ENCODE measurements at places on chromosomes 5 and 9. TPM values are rescaled to one million over a fixed set of nuclear protein-coding genes. Genes with fewer than 3 reads are reported as not detected.

- H3K36me3 ChIP-seq = peaks cover 4% of the 10 kb centered on the region
- peaks cover 2% of the 10 kb centered on the region for H3K27me3 ChIP-seq
- no peak overlapping the region for H3K4me3 ChIP-seq
Observed at GRCh38 chr5:111942661-111943401, 185.8 kb upstream of the NREP start.

DNA sequence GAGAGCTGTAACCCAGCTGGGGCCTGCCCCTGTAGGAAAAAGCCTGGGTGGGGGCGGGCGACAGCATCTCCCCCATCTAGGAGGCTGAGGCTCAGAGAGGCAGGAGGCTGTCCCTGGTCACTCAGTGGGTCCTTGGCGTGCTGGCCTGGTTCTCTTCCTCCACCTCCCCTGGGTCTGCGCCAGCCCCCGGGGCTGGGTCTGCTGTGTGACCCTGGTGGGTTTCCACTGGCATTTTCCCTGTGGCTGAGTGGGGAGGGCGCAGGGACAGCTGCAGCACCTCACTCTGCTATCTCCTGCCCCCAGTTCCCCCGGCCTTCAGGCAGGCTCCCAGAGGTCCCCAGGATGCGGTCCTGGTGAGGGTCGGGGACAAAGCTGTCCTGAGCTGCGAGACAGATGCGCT, 59.5 kb upstream of the ASS1 start:
- H3K27ac ChIP-seq = no peak overlapping the region
- peaks cover 32% of the 10 kb centered on the region for H3K27me3 ChIP-seq
- no peak overlapping the region for H3K4me3 ChIP-seq
- no peaks in the 10 kb centered on the region for H3K4me1 ChIP-seq
- H3K36me3 ChIP-seq = no peaks in the 10 kb centered on the region
- DNase-seq = no peak

GRCh38 chr9:97980918-97981845, 2.0 kb upstream of the ANP32B start:
- DNase-seq = no peak
- no peak overlapping the region for H3K4me3 ChIP-seq
- H3K27ac ChIP-seq = no peak overlapping the region
- H3K36me3 ChIP-seq = peaks cover 3% of the 10 kb centered on the region
- peaks cover 24% of the 10 kb centered on the region for H3K4me1 ChIP-seq
- H3K27me3 ChIP-seq = peaks cover 1% of the 10 kb centered on the region

- no peak for DNase-seq
- no peak overlapping the region for H3K4me3 ChIP-seq
- no peaks in the 10 kb centered on the region for H3K27me3 ChIP-seq
- H3K36me3 ChIP-seq = peaks cover 5% of the 10 kb centered on the region
Observed at GRCh38 chr5:2960294-2960693, 208.8 kb upstream of the IRX2 start.

DNA sequence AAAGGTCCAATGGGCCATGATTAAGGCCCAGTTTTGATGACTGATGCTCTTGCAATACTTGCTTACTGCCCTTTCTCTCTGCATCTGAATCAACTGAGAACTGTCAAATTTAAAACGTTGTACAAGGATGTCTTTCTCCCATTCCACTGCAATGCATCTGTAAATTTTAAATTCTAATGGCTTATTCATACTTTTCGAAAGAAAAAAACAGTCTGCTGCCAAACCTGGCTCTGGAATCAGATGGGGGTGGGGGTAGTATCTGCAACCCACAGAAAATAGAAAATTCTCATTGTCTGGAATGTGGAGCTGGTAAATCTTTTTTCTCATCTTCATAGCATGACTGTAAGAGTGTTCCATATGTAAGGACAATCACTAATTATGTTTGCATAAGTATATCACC, 371.8 kb upstream of the RFX3 start:
- DNase-seq = no peak
- H3K27ac ChIP-seq = no peak overlapping the region
- H3K27me3 ChIP-seq = no peaks in the 10 kb centered on the region

Gene ZNF883
- 4.9 TPM for total RNA-seq

GRCh38 chr5:91091471-91092234, 291.5 kb downstream of the ARRDC3 start:
- no peak overlapping the region for H3K4me3 ChIP-seq
- no peak overlapping the region for H3K27ac ChIP-seq
- no peaks in the 10 kb centered on the region for H3K36me3 ChIP-seq
- H3K27me3 ChIP-seq = no peaks in the 10 kb centered on the region
- peaks cover 18% of the 10 kb centered on the region for H3K4me1 ChIP-seq

DNA sequence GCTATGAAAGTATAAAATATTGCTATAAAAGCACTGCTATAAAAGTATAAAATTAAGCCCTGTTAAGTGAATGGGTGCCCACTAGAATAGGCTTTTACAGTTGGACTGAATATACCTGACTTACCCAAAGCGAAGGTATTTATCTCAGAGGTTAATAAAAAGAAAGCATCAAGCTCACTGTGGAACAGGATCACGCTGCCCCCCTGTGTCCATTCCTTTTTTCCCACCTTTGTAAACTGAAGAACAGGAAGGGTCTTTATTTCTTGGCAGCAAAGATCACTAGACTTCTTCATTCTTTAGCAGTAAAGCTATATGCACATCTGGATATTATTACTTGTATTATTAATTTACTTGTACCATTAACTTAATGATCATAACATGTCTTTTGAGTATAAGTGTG, 22.1 kb upstream of the PLPP6 start:
- no peaks in the 10 kb centered on the region for H3K36me3 ChIP-seq
- no peaks in the 10 kb centered on the region for H3K4me1 ChIP-seq
- peaks cover 7% of the 10 kb centered on the region for H3K27me3 ChIP-seq
- DNase-seq = no peak

GRCh38 chr9:5608298-5609225, 20.3 kb upstream of the RIC1 start:
- H3K27me3 ChIP-seq = no peaks in the 10 kb centered on the region
- H3K4me1 ChIP-seq = peaks cover 33% of the 10 kb centered on the region
- no peak for DNase-seq
- H3K36me3 ChIP-seq = no peaks in the 10 kb centered on the region

DNA sequence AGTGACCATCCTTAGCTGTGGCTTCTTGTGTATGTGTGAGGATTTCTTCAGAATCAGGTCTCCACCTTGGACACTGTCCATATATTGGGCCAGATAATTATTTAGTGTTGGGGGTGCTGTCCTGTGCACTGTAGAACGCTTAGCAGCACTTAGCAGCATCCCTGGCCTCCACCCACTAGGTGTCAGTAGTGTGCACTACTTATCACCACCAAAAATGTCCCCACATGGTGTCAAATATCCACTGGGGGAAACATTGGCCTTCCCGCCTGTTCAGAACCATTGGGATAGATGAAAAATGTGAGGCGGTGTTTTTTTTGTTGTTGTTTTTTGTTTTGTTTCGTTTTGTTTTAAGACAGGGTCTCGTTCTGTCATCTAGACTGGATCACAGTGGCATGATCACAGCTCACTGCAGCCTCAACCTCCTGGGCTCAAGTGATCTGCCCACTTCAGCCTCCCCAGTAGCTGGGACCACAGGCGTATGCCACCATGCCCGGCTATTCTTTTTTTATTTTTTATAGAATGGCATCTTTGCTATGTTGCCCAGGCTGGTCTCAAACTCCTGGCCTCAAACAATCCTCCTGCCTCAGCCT, 67.7 kb downstream of the TENT4A start:
- H3K27ac ChIP-seq = no peak overlapping the region
- H3K4me1 ChIP-seq = peaks cover 7% of the 10 kb centered on the region
- H3K4me3 ChIP-seq = no peak overlapping the region
- no peak for DNase-seq
- no peaks in the 10 kb centered on the region for H3K27me3 ChIP-seq
- H3K36me3 ChIP-seq = peaks cover 6% of the 10 kb centered on the region

GRCh38 chr9:29548436-29548835, 1975.2 kb upstream of the C9orf72 start:
- no peaks in the 10 kb centered on the region for H3K27me3 ChIP-seq
- DNase-seq = no peak
- H3K36me3 ChIP-seq = no peaks in the 10 kb centered on the region
- H3K4me3 ChIP-seq = no peak overlapping the region

DNA sequence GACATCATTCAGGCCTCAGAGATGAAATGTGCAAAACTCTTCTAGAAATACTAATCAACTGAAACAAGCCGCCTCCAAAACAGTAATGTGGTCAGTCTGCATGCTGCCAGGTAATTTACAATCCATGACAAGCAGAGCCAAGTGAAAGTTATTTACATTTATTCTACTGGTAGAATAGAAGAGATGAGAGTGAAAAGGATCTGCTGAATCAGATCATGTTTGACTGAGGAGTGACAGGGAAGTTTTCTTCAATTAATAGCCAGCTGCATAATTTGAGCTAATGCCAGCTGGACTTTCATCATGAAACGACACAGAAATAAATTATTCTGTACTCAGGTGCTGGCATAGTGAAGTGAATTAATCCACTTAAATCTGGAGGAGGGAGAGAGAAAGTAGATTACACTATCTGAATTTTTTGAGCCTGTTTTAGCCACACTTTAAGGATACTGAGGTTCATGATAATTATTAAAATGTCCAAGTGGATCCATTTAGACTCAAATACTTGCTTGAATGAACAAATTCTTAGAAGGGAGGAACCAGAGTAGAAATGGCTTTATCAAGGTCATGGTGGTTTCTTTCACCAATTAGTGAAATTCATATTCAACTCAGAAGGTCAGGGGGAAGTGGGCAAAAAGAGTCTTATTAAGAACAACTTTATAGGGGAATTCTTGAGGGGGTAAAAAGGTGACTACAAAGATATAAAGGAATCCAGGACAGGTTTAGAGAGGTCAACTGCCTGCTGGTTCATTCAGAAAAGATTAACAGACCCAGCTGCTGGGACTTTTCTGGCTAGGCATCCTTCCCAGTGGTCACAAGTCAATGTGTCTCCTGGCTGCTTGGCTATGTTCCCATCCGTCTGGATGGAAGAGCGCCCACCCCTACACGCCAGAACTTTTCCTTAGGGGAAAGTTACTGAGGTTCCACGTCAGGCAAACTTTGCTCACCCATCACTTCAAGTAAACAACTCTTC, 350.4 kb downstream of the PDE4D start:
- H3K4me1 ChIP-seq = no peaks in the 10 kb centered on the region
- no peak for DNase-seq
- H3K27me3 ChIP-seq = no peaks in the 10 kb centered on the region
- no peak overlapping the region for H3K27ac ChIP-seq
- no peaks in the 10 kb centered on the region for H3K36me3 ChIP-seq

Gene AMBP
- total RNA-seq = not detected

DNA sequence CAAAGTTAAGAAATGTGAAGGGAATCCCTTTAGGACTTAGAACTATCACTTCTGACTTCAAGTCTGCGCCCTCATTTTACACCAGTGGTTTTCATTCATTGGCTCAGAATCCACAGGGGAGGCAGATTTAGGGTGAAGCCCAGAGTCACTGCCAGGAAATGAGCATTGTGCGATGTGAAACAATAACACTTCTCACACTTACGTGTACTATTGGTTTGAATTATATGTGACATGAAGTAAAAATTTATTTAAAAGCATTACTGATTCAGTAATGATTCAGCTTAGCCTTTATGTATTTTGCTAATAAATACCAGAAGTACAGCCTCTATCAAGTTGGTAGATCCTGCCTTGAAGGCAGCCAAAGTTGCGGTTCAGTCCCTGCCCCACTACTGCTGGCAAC, 98.6 kb downstream of the PAM start:
- no peak overlapping the region for H3K4me3 ChIP-seq
- H3K27ac ChIP-seq = peak overlapping the region; percentile 13
- H3K27me3 ChIP-seq = peaks cover 1% of the 10 kb centered on the region
- peaks cover 11% of the 10 kb centered on the region for H3K36me3 ChIP-seq
- peaks cover 55% of the 10 kb centered on the region for H3K4me1 ChIP-seq

DNA sequence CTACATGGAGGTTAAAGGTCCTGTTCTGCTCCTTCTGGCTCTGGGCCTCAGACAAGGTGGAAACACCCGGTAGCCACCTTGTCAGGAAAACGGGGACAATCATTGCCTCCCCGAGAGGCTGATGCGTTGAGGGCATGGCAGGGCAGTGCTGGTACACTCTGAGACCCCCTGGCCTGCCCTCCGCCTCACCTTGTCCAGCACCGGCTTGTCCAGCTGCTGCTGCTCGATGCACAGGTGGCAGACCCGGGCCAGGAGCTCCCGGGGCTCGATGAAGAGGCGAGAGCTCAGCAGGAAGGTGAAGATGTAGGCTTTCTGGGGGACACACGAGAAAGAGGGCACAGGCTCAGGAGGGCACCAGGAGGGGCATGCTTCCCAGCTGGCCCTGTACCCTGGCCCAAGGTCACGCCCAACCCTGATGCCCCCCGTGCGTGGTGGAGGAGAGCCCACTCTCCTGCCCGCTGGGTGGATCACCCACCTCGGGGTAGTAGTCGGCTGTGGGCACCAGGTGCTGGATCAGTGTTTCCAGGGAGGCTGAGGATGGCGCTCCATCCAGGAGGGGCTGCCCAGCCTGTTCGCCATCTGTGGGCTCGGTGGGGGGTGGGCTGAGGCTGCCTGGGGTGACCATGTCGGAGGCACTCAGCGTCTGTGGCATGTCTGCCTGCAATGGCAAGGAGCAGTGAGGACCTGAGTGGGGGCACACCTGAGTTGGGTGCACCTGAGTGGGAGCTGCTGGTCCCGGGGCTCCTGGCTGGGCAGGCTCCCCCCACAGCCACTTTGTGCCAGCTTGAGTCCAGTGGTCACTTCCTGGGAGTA, 66.0 kb upstream of the RNF130 start:
- no peaks in the 10 kb centered on the region for H3K36me3 ChIP-seq
- no peak overlapping the region for H3K4me3 ChIP-seq
- DNase-seq = no peak
- peaks cover 17% of the 10 kb centered on the region for H3K27me3 ChIP-seq
- H3K27ac ChIP-seq = no peak overlapping the region

- peaks cover 60% of the 10 kb centered on the region for H3K4me1 ChIP-seq
- peaks cover 2% of the 10 kb centered on the region for H3K27me3 ChIP-seq
- no peak overlapping the region for H3K4me3 ChIP-seq
- no peak overlapping the region for H3K27ac ChIP-seq
- H3K36me3 ChIP-seq = no peaks in the 10 kb centered on the region
Observed at GRCh38 chr5:13990896-13991295, 46.4 kb upstream of the DNAH5 start.

- no peak overlapping the region for H3K27ac ChIP-seq
- H3K4me1 ChIP-seq = no peaks in the 10 kb centered on the region
- H3K36me3 ChIP-seq = no peaks in the 10 kb centered on the region
- peaks cover 3% of the 10 kb centered on the region for H3K27me3 ChIP-seq
- H3K4me3 ChIP-seq = no peak overlapping the region
Observed at GRCh38 chr5:67815455-67816391, 399.8 kb upstream of the PIK3R1 start.

GRCh38 chr9:104860263-104860662, 67.7 kb downstream of the ABCA1 start:
- 0 out of 2 replicates have a peak, but pooled peaks cover 3% of the 10 kb centered on the region for H3K27me3 ChIP-seq
- DNase-seq = no peak
- H3K27ac ChIP-seq = no peak overlapping the region
- no peak overlapping the region for H3K4me3 ChIP-seq
- peaks cover 71% of the 10 kb centered on the region for H3K4me1 ChIP-seq
- H3K36me3 ChIP-seq = no peaks in the 10 kb centered on the region

- H3K36me3 ChIP-seq = no peaks in the 10 kb centered on the region
- no peak overlapping the region for H3K4me3 ChIP-seq
- peaks cover 2% of the 10 kb centered on the region for H3K27me3 ChIP-seq
- no peak for DNase-seq
- H3K27ac ChIP-seq = no peak overlapping the region
- no peaks in the 10 kb centered on the region for H3K4me1 ChIP-seq
Observed at GRCh38 chr5:146703499-146703898, 175.1 kb downstream of the PPP2R2B start.

Gene SHISAL2B
- total RNA-seq = not detected

Data from HFFc6 (cell line).